Stimulated activated CD8-positive, alpha-beta memory T cell treated with anti-CD3 and anti-CD28 coated beads, Interleukin-15, amount 100 ng/mL, for 48 hours (primary cell): ENCODE measurements at places on chromosomes 3 and 15.

DNA sequence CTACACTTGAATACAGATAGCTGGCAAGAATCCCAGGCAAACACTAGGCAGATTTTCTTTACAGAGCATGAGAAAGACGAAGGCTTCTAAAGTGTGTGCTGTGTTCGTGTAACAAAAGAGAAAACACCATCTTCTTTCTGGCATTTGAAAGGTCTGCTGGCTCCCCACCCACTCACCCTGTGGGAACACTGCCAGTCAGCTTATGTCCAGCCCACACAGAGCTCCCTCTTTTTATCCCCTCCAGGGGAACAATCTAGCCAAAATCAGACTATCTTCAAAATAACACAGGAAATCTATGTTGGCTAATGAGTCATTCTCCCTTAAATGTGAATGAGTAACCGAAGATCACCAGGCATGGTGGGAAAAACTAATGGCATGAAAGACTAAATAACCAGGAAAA, 45.6 kb upstream of the PAQR5 start:
- DNase-seq, result no peak

DNA sequence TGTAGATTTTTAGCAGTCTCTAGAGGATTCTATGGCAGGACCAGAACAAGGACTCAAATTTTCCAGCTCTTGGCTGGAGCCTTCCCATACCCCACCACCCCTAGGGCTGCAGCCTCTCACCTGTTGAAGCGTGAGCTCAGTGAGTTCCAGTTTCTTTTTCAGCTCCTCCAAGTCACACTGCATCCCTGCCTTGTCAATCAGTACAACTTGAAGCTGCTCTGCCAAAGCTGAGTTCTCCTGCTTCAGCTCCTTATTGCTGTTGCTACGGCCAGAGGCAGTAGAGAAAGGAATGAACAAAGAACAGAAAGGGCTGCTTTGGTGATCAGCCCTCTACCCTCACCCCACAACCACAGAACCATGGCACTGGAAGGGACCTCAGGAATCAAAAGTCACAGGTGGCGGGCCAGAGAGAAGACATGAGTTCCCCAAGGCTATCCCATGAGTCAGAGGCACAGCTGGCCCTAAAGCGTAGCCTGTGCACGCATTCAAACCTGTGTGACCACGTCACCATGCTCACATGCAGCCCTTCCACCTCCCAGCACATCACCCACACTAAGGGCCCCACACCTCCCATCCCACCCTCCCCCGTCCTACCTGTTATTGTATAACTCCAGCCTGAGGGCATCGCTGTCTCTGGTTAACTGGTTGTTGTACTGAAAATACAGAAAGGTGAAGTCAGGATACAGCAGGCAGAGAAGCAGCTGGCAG, 83.3 kb upstream of the C2CD4B start:
- DNase-seq, result no peak

- DNase-seq, result no peak
Measured at GRCh38 chr15:65634356-65634755, 12.6 kb downstream of the SLC24A1 start.

GRCh38 chr3:129567176-129567705, 24.3 kb downstream of the H1-8 start:
- no peak for DNase-seq

DNA sequence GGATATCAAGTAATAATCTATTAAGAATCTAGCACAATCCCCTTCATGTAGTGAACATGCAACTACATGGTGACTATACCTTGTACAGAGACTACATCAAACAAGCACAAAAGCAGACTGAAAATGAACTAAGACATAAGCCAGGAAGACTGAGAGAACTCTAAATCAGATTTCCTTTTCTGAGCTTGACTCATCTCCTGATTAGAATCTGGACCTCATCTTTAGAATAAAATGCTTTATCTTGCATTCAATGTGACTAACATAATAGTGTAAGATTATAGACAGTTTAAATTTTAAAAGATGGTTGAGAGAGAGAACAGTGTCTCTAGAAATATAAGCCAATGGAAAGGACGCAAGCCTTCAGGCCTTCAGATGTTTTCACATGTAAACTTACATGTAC, 17.5 kb upstream of the PKM start:
- no peak for DNase-seq

GRCh38 chr3:121598564-121598963, 5.4 kb downstream of the FBXO40 start:
- DNase-seq, result no peak

- DNase-seq, result no peak
Measured at GRCh38 chr3:42855219-42855546, 20.5 kb downstream of the CYP8B1 start.

DNA sequence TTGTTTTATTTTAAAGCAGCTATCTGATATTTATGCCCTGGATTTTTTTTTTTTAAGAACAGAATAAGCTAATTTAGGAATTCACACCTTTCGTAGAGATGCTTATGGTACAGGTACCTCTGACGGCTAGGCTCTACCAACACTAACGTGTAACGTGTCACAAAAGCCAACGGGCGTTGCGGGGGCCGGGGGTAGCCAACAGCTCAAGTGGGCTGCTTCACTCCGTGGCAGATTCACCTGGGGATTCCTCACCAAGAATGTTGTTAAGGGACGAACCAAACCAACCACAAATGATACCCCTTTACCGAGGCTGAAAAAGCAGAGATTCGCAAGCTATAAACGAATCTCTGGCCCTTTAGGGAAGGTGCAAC, 1.0 kb downstream of the TMCC1 start:
- DNase-seq, result no peak

- DNase-seq, result no peak
Measured at GRCh38 chr3:120113128-120114116, 19.2 kb upstream of the GSK3B start.

DNA sequence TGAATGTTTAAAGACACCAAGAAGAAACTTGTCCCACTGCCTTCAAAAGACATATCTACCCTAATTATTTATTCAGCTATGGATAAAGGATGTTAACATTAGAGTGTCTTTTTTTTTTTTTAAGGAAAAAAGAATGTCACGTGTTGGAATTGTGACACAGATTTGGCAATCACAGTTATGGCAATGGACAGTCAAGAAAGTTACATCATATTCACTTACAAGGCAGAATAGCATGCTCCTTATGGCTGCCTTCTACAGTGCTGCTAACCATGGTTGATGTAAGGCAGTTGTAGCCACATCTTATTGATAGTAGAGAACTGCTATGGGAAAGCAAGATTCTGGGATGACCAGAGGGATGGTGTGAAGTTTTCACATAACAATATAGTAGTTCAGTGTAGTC, 128.8 kb upstream of the ZBTB20 start:
- DNase-seq, result no peak

DNA sequence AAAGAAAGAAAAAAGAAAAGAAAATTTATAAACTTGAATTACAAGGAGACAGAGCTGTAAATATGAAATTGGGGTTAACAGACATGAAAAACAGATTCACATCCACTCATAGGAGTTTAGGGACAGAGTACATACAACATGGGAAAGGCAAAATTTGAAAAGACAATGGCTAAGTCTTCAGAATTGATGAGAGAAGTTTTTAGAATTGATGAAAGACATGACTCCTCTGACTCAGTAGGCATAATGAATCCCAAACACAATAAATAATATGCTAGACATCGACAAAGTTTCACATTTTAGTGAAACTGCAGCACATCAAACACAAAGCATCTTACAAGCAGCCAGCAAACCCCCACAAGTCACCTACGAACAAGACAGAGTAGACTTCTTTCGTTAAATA, 84.4 kb upstream of the MELTF start:
- DNase-seq, result no peak

GRCh38 chr3:126782536-126782935, 78.5 kb downstream of the CHCHD6 start:
- no peak for DNase-seq

GRCh38 chr3:52704611-52705437, 767 bp downstream of the GLT8D1 start:
- no peak for DNase-seq

GRCh38 chr3:45887759-45888511, 1.6 kb downstream of the CCR9 start:
- DNase-seq, result no peak

DNA sequence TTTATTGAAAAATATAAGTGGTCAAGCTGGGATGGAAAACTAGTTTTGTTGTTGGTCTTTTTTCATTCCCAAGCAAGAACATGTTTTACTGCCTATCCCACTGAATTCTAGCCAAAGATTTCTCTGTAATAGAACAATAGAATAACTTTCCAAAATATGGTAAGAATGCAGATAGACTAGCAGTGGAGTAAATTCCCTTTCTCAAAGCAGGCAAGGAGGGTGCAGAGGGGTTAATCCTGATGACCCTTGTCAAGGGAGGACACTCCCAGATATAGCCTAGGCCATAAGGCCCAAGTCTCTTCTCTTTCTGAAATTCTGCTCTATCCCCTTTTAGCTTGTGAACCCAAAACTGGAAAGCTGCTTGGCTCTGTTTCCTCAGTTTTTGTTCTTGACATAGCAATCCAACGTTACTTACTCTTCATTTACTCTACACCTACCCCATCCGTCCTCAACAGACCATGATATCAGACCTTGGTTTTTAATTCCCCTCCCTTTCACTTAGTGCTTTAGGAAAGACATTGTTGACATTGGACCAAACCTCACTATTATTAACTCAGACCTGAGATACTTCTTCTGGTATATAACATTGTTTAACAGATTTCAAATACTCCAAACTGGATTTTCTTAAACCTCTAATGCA, 453.6 kb upstream of the THBS1 start:
- DNase-seq, result no peak

- no peak for DNase-seq
Measured at GRCh38 chr3:28134198-28134597, 107.2 kb upstream of the CMC1 start.

- no peak for DNase-seq
Measured at GRCh38 chr3:101902041-101902440, 52.7 kb downstream of the NFKBIZ start.

DNA sequence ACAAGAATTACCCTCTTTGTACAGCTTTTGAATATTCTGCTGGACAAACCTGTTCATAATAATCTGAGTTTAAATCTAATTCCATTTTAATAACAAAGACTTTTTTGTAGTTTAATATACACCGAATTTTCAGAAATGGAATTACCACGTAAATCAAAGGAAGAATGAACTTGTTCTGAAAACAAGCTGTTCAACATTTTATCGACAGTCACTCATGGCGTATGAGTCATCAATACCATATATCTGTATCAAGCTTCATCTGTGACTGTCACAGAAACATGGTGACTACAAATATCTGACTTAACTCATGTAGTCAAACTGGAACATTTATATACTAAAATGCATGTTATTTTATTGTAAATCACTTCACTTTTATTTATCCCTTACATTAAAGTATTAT, 90.0 kb downstream of the EFL1 start:
- DNase-seq, result no peak

GRCh38 chr15:92077353-92078085, 224.0 kb downstream of the SLCO3A1 start:
- peak; percentile 39 for DNase-seq

DNA sequence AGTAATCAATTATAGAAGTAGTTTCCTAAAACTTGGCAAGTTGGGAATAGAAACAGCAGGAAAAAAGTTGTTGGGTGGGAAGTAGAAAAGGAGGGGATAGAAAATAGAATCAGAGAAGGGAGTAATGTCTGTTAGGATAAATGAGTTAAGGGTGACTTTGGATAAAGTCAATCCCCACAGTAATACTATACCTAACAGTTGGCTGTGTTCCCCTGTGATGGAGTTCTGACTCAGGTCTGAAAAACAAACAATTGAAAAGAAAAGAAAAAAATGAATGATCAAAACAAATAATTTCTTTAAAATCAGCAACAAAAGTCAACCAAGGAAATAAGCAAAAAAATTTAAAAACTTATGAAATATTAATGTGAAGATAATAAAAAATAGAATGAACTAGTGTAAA, 50.3 kb downstream of the EMC4 start:
- no peak for DNase-seq

- no peak for DNase-seq
Measured at GRCh38 chr15:59845942-59846499, 156.9 kb upstream of the BNIP2 start.

GRCh38 chr15:59311195-59311594, 61.5 kb downstream of the MYO1E start:
- DNase-seq, result no peak

DNA sequence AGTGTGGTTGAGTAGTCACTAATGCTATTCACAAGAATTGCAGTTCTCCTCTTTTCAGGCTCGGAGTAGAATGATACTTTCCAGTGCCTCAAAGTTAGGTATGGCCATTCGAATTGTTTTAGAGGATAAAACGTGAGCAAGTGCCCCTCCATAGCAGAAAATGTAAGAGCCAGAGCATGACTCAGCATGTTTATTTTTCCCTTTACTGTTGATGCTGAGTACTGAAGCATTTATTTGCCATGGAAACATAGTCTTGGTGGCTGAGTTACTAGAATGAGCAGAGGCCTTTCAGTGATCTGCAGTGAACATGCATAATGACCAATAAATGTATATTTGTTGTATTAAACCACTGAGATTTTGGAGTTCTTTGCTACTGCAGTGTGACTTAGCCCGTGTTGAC, 540.6 kb downstream of the NLGN1 start:
- DNase-seq, result no peak

GRCh38 chr3:48952510-48953118, 34.0 kb downstream of the ARIH2 start:
- DNase-seq, result no peak

GRCh38 chr3:177604181-177604580, 406.9 kb upstream of the TBL1XR1 start:
- no peak for DNase-seq

DNA sequence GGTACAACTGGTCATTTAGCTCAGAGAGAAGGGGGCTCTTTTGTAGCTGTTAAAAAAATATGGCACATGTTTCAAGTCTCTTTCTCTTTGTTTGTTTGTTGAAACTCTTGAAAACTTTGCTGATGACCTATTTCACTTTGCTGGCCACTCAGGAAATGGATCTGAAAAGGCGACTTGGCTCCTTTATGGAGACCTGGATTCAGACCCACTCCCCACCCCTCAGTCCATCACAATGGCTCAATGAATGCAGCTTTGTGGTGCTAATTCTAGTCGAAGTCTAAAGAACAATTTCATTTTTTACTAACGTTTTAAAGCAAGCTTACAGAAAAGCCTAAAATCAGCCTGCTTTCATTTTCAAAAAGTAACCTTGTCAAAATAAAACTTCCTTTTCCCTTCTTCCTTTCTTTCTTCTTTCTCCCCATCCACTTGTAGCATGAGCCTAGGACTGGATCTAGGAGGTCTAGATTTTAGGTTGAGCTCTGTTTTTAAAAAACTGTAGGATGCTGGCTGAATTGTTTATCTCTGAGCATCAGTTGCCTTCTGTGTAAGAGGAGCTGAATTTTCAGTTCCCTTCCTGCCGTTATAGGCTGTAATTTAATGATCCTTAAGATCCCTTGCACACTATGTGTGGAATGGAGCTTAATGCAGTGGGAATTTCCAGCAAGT, 165.5 kb upstream of the FEZF2 start:
- no peak for DNase-seq
